ENCODE measurements at places on chromosomes 13 and 19.

DNA sequence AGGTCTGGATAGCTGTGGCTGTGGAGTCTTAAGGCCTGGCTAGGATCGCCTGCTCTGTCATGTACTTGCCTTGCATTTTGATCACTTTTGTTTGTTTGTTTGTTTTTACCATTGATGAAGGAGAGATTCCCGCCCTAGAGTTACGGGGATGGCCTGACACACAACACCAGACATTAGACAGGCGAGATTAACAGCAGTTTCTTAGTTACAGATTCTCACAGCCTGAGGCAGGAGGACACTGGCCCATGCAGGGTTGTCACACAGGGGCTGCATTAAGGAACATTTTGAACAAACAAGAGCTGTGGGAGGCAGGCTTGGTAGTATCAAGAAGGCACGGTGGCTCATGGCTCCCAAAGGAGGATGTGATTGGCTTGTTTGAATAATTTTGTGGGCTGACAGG is 291.8 kb downstream of the HS6ST3 start:
- no peak for DNase-seq

DNA sequence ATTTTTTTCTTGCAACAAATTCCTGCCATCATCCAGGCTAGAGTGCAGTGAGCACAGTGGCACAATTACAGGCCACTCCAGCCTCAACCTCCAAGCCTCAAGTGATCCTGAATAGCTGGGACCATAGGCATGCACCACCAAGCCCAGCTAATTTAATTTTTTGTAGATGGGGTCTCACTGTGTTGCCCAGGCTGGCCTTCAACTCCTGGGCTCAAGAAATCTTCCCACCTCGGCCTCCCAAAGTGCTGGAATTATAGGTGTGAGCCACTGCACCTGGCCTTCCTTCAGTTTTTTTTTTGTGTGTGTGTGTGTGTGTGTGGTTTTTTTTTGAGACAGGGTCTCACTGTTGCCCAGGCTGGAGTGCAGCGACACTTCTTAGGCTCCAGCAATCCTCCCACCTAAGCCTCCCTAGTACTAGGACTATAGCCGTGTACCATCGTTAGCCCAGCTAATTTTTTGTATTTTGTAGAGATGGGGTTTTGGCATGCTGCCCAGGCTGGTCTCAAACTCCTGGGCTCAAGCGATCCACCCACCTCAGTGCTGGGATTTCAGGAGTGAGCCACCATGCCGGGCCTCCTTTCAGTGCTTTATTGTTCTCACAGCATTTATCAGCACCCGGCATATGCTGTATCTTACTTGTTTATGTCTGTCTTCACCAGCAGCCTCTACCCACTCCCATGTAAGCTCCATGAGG is 5.9 kb upstream of the SRRM5 start:
- no peak for DNase-seq

DNA sequence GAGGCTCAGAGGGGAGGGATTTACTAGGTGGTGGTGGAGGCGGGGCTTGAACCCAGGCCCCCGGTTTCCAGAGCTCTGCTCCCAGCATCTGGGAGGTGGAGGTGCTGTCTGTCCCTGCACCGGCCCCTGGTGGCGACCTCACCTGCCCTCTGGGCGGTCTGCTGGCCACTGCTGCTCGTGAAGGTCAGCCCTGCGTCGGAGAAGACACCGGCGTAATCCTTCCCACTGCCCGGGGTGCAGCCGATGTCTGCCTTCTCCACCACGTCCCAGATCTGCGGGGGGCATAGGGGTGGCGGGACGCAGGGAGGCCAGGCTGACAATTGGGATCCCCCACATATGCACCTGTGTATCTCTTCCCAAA is 12.8 kb downstream of the C3 start:
- DNase-seq: no peak

GRCh38 chr13:73954808-73955207 is 179.4 kb downstream of the KLF12 start:
- DNase-seq: no peak

DNA sequence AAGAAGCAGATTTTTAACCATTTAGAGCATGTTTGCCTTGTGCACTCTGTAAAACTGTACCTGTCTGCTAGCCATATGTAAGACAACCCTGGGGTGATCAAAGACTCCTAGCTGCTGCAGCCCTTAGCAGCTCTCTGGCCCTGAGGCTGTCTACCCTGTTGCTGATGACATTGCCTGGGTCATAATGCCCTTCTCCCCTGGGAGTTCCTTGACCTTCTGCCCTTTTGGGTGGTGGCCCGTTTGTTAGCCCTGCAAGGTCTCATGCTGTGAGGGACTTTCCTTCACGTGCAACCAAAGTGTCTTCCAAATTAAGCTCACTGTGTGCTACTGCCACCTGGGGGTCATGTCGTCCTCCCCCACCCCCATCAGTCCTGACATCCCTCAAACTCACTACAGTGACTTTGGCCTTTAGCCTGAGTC is 7.4 kb downstream of the GPC6 start:
- no peak for DNase-seq

- DNase-seq: no peak
Measured at GRCh38 chr13:99246100-99246499, 12.1 kb downstream of the GPR18 start.

DNA sequence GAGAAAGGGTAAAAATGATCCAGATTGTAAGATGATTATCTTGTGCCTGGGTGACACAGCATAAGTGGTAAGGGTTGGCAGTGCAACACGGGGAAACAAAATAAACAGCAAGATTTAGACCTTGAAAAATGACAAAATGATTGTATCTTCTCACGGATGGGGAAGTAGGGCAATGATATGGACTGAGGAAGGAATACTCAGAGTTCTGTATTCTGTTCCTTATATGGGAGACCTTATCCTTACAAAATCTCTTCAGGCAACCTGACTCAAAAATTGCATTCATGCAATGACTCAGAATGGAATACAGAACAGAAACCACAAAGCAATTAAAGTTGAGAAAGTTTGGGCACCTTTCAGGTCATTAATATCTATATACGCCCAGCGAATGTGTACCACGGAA is 149.0 kb downstream of the HS6ST3 start:
- no peak for DNase-seq

DNA sequence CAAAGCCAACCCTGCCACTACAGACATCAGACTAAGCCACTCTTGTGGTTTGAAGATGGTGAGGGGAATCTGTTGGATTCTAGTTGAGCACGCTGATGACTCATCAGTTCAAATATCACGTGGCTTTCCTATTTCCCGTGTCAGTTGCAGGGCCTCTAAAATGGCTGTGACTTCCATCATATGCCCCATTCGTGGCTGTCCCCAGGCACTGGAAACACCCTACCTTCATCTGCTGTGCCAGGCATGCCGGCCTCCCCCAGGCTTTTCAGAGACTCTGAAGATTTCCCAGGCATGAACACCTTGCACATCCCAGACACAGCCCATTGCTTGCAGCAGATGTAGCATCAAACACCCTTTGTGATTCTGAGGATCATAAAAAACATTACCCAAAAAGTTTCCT is 659.9 kb downstream of the UQCRFS1 start:
- DNase-seq: no peak

- no peak for DNase-seq
Measured at GRCh38 chr19:42634409-42635232, 39.9 kb upstream of the CEACAM8 start.

GRCh38 chr13:62123409-62123808 is 707.8 kb upstream of the PCDH20 start:
- no peak for DNase-seq

DNA sequence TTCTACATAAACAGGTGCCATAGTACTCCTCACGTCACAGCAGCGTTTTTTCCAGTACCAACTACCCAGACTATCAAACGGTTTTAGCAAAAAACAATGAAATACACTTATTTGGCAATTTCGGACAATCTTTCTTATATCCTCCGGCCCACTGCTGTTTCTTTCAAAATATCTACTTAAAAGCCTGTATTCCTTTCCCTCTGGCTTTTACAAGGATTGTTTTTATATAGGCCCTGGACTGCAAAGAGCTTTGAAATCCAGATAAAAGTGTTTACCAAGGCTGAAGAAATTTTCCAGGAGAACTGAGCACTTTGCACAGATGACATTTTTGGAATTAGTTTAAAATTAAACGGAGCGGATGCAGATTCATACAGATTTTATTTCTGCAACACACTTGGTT is 255.9 kb upstream of the STARD13 start:
- no peak for DNase-seq
